ENCODE measurements at places on chromosomes 3 and 15.

DNA sequence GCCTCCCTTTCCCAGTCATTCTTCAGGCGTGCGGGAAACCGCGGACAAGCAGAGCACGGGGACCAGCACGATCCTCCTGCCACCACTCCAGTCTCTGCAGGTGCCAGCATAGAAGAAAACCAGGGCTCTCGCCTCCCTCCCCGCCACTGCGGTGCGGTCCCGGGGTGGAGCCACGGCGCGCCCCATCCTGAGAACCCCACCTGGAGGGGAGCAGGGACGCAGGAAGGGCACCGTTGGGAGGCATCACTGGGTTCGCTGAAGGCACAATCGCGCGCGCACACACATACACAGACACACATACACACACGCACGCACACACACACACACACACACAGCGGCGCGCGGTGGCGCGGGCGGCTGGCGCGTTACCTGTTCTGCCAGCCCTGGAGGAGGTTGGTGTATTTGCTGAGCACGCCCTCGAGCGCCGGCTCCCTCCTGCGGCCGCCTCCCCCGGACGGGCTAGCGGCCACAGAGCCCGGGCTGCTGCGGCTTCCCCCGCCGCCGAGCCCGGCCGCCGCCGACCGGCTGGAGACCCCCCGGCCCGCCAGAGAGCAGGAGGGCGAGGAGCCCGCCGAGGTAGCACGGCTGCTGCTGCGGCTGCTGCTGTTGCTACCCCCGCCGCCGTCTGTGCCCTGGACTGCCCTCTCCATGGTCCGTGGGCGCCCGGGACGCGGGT lies 394 bp downstream of the OSBPL10 start:
- H3K27me3 ChIP-seq: no peaks in the 10 kb centered on the region
- DNase-seq: peak; percentile 75
- peak overlapping the region; percentile 76 for H3K4me3 ChIP-seq
- peak overlapping the region; percentile 62 for H3K27ac ChIP-seq
- H3K36me3 ChIP-seq: no peaks in the 10 kb centered on the region

DNA sequence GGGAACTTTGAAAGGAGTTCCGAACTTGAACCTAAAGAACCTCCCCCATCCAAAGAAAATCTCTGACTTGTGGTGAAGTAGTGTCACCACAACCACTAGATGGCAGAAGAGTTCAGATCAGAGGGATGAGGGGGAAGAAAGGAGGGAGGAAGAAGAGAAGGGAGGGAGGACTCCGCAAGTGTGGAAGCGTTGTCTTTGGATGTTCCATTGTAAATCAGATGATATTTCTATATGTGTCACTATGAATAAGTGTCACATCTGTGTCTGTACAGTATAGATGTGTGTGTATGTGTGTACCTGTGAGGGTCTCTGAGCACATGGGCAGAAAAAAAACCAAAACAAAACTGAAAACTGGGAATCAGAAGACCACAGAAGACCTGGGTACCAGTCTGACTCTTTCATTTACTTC lies 16.9 kb downstream of the SLC24A1 start:
- no peaks in the 10 kb centered on the region for H3K27me3 ChIP-seq
- H3K27ac ChIP-seq: no peak overlapping the region
- no peaks in the 10 kb centered on the region for H3K36me3 ChIP-seq
- H3K4me1 ChIP-seq: no peaks in the 10 kb centered on the region
- DNase-seq: no peak

DNA sequence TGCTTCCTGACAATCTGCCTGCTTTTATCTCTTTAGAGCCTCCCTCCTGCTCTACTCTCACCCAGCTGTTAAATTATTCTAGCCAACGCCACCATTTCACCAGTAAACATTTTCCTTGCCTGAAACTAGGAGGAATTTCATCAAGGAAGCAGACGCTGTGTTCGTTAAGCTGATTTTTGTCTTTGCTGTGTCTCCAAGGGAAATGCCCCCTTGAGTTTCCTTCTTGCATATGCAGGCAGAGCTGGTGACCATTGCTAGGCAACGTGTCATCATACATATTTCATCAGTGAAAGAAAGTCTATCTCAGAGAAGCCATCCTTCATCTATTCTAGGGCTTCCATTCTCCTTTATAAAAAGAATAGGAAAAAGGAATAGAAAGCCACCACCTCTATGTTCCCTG lies 87.0 kb upstream of the ST8SIA2 start:
- H3K27me3 ChIP-seq: no peaks in the 10 kb centered on the region
- DNase-seq: no peak
- no peaks in the 10 kb centered on the region for H3K4me1 ChIP-seq

- H3K4me3 ChIP-seq: no peak overlapping the region
- H3K27me3 ChIP-seq: no peaks in the 10 kb centered on the region
- no peak for DNase-seq
- no peaks in the 10 kb centered on the region for H3K4me1 ChIP-seq
- no peak overlapping the region for H3K27ac ChIP-seq
Observed at GRCh38 chr15:88678755-88679154, 39.9 kb downstream of the ISG20 start.

GRCh38 chr15:40069178-40070165 lies 30.5 kb upstream of the SRP14 start:
- DNase-seq: peak; percentile 100
- peaks cover 23% of the 10 kb centered on the region for H3K4me1 ChIP-seq
- H3K27ac ChIP-seq: peak overlapping the region; percentile 80
- H3K27me3 ChIP-seq: no peaks in the 10 kb centered on the region
- no peaks in the 10 kb centered on the region for H3K36me3 ChIP-seq
- no peak overlapping the region for H3K4me3 ChIP-seq

DNA sequence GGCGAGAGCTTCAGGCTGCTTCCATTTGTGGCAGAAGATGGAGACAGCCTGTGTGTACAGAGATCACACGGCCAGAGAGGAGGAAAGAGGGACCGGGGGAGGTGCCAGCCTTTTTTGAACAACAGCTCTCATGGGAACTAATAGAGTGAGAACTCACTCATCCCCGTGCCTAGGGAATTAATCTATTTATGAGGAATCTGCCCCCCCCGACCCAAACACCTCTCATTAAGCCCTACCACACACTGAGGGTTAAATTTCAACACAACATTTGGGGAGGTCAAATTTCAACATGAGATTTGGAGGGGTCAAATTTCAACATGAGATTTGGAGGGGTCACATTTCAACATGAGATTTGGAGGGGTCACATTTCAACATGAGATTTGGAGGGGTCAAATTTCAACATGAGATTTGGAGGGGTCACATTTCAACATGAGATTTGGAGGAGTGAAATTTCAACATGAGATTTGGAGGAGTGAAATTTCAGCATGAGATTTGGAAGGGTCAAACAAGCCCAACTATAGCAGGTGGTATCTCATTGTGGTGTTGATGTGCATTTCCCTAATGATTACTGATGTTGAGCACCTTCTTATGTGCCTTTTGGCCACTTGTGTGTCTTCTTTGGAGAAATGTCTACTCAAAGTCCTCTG lies 20.6 kb upstream of the RFTN1 start:
- H3K27ac ChIP-seq: no peak overlapping the region
- H3K4me1 ChIP-seq: no peaks in the 10 kb centered on the region
- no peak for DNase-seq
- no peak overlapping the region for H3K4me3 ChIP-seq
- H3K36me3 ChIP-seq: no peaks in the 10 kb centered on the region
- H3K27me3 ChIP-seq: no peaks in the 10 kb centered on the region
